ENCODE measurements at places on chromosomes 7 and 10.

GRCh38 chr10:88889559-88890337 is 9.7 kb downstream of the STAMBPL1 start:
- no peak for DNase-seq

GRCh38 chr7:95993380-95993779 is 221.0 kb downstream of the DYNC1I1 start:
- DNase-seq, result no peak

GRCh38 chr10:25159591-25159990 is 15.2 kb upstream of the GPR158 start:
- no peak for DNase-seq

DNA sequence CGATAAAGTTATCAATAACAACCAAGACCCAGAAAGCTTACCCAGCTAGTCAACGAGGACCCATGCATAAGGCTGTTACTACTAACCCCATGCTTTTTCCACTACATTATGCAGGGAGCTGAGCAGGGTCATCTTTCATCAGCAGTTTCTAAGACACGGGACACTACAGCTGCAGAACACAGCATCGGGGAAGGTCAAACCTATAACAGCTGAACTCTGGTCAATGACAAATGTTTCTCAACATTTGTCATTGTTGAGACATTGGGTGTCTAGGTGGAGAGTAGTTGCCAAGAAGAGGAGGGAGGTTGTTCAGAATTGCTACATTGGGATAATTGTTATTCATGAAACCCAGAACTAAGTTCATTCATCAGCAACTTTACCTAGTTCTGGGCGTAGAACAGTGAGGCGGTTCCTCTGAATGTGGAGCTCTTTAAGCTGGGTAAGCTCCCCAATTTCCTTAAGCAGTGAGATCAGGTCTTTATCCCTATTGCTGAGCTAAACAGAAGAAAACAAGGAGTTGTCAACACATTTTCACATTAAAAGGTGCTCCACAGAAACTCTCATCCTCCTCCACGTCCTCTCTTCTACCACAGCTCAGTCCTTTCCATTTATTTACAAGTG is 105.6 kb downstream of the ZNF22 start:
- no peak for DNase-seq

GRCh38 chr10:94251098-94251497 is 111.6 kb downstream of the NOC3L start:
- DNase-seq, result no peak

DNA sequence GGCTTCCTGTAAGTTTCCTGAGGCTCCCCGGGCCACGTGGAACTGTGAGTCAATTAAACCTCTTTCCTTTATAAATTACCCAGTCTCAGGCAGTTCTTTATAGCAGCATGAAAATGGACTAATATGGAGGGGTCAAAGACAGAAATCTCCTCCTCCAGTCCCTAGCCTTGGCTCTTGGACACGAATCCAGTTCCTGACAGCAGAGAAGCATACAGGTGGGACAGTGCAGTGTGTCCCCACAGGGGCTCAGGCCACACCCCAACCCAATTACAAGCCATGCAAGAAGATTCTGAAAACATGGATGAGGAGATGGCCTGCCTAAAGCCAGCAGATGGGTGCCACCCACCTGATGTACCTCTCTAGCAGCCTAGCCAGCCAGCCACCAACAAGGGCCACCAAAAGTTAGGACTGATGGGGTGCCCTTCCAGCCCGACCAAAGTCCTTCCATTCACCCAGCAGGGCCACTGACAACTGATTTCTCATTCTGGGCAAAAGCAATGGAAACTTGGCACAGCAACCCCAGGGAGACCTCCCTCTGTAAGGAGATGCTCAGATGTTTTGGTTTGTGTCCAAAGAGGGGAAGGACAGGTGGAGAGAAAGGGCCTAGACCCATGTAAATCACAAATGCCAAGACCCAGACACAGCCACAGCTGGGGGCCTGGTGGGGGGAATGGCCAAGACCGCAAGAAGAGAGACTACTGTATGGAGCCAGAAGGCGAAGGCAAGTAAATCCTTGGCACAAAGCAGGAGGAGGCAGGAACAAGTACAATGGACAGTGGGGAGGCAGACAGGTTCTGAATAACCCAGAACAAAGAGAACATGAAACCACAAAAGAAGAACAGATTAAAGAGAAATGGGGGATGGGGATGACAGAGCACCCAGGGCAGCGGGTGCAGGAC is 13.6 kb downstream of the GPRIN2 start:
- DNase-seq, result peak; percentile 13

DNA sequence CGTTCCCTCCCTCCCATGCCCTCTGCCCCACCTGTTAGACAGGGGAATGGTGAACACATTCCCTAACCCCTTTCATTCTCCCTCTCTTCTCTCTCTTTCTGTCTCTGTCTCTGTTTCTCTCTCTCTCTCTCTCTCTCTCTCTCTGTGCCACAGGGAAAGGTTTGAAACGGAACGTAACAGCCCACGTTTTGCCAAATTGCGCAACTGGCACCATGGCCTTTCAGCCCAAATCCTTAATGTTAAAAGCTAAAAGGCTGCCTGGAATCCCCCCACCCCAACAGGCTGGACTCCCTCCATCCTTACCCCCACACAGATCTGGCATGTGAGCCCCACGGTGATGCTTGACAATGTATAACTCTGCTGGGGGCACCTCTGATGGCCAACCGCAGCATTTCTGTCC is 30.8 kb downstream of the LDB3 start:
- no peak for DNase-seq

- DNase-seq, result no peak
These were observed 49.9 kb downstream of the CDHR3 start for GRCh38 chr7:106012935-106013439.

GRCh38 chr7:26991796-26992195 is 104.0 kb downstream of the HOXA1 start:
- no peak for DNase-seq

DNA sequence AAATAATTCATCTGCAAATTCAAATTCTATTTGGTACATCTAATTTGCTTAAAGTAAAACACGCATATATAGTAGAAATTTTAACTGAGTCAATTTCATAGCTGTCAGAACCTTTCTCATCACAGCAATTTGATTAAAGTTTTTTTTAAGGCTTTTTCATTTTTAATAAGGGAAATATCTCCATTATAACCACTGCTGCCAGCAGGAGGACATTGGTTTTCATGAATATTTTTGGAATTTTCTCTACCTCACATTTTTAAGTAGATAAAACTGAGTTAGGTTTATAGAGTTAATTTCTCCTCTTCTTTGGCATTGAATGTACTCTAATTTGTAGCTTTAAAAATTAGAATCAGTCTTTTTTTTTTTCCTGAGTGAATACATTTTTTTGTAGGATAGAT is 82.2 kb downstream of the ST7 start:
- DNase-seq, result no peak

DNA sequence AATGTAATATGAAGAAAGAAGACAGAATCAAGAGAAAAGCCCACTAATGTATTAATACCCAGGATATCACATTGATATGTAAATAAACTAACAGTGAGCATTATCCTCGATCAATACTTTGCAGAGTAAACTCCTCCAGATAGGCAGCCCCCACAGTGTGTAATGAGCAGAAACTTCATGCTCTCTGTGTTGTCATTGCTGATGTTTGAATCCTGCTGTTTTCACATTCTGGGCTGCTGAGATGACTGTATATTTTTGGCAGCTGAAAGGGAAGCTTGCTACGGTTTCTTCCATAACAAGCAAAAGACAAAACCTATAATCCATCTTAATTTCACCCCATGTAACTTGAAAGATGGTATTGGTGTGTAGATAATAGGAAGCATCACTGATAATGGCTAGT is 15.3 kb upstream of the THSD7A start:
- DNase-seq, result no peak

DNA sequence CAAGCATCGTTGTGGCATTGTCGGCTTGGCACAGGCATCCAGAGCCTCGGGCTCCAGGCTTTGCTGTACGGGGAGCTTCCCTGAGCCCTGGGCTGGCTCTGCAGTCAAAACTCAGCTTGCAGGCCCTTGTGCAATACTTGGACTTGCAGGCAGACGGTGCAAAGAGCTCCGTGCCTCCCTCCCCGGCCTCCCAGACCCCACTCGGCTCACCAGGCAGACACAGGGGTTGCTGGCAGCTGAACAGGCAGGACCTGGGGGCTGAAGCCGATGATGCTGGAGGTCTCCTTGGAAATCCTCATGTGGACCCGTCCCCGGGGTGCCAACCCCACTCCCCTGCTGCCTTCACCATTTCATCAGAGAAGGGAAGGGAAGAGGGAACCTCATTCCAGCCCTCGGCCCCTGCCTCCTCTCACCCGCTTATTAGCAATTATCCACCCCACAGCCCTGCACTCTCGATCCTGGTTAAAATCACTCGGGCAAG is 59.6 kb upstream of the GNA12 start:
- no peak for DNase-seq

- no peak for DNase-seq
These were observed 120.3 kb upstream of the ADAM12 start for GRCh38 chr10:126508535-126509040.

GRCh38 chr10:97843281-97843671 is 6.4 kb upstream of the GOLGA7B start:
- DNase-seq, result no peak

GRCh38 chr7:143292876-143293275 is 4.7 kb downstream of the CASP2 start:
- DNase-seq, result no peak

DNA sequence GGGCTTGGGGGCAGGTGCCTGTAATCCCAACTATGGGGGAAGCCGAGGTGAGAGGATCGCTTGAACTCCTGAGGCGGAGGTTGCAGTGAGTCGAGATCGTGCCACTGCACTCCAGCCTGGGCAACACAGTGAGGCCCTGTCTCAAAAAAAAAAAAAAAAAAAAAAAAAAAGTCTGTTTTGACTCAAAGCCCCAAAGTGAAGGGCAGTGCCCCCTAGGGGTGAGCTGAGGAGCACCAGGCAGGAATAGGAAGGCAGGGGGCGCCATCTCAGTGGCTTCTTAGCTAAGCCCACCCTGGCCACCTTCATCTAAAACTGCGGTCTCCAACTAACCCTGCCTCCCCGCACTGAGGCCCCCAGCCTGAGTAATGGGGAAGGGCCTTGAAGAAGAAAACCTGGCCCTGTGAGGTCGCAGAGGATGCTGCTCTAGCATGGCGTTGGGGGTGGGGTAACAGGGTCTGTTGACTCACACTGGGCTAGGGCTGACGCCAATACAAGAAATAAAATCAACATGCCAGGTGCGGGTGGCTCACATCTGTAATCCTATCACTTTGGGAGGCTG is 9.8 kb downstream of the PODXL start:
- DNase-seq, result no peak

DNA sequence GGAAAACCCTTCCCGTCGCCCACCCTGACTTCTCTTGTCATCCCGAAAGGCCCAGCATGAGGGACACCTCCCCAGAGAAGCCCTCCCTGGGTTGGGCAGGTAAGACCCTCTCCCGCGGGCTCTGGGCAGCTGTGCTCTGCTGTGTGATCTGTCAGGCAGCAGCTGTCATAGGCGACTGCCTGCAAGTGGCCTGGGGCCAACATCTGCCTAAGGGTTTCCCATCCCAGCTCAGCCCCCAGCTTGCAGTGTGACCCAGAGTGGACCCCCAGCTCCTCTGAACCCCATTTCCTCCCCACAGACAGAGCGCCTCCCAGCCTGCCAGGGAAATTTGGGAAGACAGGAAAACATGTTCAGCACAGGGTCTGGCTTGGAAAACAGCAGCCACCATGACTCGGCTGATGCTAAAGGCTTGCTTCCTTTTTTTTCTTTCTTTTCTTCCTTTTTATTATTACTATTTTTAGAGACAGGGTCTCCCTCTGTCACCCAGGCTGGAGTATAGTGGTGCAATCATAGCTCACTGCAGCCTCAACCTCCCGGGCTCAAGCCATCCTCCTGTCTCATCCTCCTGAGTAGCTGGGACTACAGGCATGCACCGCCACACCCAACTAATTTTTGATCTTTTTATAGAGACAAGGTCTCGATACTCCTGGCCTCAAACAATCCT is 18.3 kb upstream of the TNRC18 start:
- no peak for DNase-seq

- no peak for DNase-seq
These were observed 270.8 kb downstream of the GATA3 start for GRCh38 chr10:8325024-8325980.

DNA sequence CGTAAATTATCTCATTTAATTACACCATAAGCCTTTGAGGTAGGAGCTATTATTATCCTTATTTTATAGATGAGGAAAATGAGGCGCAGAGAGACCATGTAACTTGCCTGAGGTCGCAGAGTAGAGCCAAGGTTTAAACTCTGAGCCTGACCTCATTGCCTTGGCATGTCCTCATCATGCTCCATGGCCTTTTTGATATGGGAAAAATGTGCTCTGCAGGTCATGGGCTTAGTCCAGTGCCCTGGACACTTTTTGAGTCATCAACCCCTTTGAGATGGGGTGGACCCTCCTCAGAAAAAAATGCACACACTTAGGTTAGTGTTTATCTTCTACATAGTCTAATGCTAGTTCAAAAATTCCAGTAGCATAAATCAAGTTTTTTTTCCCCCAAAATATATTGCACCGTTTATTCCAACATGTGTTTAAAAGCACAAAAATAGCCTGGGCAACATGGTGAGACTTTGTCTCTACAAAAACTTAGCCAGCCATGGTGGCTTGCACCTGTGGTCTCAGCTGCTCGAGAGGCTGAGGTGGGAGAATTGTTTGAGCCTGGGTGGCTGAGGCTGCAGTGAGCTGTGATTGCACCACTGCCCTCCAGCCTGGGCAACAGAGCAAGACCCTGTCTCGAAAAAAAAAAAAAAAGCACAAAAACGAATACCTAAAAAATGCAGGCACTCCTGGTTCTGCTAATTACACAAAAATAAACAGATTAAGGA is 28.6 kb upstream of the TMEM178B start:
- DNase-seq, result no peak
